ELR (cell line): ENCODE measurements at places on chromosomes 16 and 17.

DNA sequence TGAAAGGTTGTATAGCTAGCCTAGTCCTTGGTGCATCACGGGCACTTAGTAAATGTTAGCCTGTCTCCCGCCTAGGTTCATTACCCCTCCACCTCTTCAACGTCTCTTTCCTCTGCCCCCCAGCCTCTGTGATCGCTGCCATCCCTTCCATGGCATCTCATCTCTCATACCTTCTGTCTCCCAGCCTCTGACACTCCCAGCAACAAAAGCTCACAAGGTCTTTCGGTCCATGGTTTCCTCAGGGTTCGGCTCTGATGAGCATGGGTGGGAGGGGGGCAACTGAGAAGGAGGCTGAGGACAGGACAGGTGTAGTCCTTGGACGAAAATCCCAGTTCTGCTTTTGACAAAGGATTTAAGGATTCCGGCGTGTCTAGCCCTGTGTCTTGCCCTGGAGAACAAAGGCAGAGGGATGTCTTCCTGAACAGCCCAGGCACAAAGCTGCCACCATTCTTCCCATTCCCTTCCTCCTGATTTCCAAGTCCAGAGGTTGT, 16.7 kb downstream of the CCR7 start:
- no peak for DNase-seq

GRCh38 chr17:67511012-67511411, 133.9 kb downstream of the PITPNC1 start:
- no peak for DNase-seq

- DNase-seq, result peak; percentile 50
Observed at GRCh38 chr17:43327421-43327820, 71.4 kb upstream of the ARL4D start.

GRCh38 chr17:9322326-9322725, 253.3 kb downstream of the STX8 start:
- no peak for DNase-seq

- DNase-seq, result no peak
Observed at GRCh38 chr16:11082860-11083388, 138.6 kb downstream of the CLEC16A start.

DNA sequence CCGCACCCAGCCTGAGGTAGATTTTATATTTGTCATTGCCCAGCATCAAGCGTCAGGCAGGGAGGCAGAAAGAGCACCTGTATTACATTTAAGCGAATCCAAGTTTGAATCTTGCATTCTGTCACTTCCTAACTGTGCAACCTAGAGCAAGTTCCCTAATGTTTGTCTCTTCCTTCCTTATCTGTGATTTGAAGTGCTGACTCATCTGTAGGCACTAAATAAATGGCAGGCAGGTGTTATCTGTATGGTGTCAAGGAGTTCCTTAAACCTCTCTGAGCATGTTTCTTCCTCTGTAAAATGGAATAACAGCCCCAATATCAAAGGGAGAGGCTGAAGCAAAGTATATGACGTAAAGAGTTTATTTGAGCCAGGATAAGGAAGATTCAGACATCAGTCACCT, 24.3 kb downstream of the GP2 start:
- no peak for DNase-seq

DNA sequence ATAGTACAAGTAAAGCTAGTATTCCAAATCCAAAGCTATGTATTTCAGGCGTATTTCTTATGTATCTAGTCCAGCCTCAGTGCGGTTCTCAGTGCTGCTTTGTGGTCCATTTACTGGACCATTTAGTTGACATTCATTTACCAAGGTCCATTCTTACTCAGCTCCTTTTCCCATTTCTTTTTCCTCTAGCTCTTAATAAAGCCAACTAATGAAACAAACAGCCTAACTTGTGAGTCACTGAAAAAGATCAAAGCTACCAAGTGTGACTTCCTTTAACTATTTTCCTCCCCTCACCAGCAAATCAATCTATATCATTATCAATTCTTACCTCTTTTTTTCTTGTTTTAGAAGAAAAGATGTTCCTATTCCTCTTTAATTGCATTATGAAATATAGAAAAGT, 64.0 kb downstream of the CYB561 start:
- DNase-seq, result peak; percentile 57

- peak; percentile 42 for DNase-seq
Observed at GRCh38 chr17:63973930-63974593, 1.3 kb upstream of the SCN4A start.

DNA sequence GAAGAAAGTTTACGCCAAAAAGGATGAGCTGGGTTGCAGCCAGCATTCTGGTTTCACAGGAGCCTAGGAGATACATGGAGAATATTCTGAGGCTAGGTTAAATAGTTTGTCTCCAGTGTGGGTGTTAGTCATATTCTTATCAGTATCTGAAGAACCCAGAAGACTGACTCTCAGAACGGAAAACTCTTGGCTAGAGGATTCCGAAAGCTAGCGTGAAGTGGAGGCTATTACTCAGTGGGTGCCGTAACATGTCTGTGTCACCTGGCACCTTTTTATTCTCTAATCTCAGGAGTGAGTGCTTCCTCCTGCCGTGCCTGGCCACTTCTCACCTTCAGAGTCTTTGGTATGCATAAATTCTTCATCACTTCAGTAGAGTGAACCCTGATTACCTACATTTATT, 199.5 kb downstream of the WWOX start:
- no peak for DNase-seq

GRCh38 chr16:89291776-89292175, 74.3 kb downstream of the ZNF778 start:
- DNase-seq, result no peak

DNA sequence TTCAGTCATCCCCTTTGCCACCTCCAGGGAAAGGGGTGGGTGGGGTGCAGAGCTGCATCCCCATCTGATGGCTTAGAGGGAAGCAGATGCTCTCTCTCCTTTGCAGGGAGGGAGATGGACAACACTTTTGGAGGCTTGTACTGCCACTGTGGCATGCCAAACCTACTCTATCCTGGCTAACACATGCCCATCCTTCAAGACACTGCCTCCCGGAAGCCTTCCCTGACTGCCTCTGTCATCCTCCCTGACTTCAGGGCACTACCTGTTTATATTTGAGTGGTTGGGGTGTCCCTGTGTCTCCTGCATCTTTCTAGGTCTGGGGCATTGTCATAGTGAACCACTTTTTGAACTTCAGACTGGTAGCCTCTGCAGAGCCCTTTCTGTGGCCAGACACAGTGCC, 202.3 kb downstream of the ZNF423 start:
- no peak for DNase-seq

GRCh38 chr17:83008526-83008925, 70.9 kb upstream of the METRNL start:
- DNase-seq, result no peak

DNA sequence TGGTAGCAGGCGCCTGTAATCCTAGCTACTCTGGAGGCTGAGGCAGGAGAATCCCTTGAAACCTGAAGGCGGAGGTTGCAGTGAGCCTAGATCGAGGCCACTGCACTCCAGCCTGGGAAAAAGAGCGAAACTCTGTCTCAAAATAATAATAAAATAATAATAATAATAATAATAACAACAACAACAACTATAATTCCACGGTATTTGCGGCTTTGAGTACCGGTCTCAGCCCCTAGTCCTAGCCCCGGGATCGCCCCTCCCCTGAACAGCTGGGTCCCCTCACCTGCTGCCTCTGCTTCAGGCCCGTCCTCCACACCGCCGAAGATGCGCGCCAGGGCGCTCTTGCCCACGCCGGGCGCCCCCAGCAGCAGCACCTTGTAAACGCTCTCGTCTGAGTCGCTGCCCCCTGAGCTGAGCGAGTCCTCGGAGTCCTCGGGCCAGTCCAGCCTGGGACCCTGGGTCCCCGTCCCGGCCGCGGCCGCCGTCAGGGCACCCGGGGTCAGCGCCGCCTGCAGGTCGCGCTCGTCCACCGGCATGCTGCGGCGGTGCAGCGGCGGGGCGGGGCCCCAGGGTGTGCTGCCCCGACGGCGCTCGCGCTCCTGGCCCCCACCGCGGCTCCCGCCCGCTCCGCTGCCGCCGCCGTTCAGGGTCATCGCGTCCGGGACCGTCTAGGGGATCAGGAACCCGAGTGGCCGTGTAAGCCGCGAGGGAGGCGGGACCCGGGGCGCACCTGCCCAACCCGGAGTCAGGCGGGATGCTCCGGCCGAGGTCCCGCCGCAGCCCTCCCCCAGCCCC, 611 bp downstream of the RRAD start:
- peak; percentile 37 for DNase-seq

GRCh38 chr16:11405331-11406176, 60.3 kb downstream of the RMI2 start:
- DNase-seq, result peak; percentile 52

DNA sequence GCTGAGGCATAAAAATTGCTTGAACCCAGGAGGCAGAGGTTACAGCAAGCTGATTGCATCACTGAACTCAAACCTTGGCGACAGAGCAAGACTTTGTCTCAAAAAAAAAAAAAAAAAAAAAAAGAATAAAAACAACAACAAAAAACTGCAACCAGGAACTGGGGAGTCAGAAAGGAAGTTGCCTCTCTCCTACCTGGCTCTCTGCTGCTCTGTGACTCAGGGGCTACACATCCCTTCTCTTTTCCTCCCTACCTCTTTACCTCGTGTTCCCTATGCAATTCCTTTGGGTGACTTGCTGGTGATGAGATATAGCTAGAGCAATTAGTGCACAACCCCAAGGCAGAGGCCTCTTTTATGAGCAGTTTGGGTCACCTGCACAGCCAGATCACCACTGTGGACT, 95.9 kb downstream of the ABCC1 start:
- DNase-seq, result peak; percentile 43

GRCh38 chr16:88983771-88984687, 7.0 kb upstream of the CBFA2T3 start:
- no peak for DNase-seq

GRCh38 chr16:825341-826061, 25.0 kb upstream of the GNG13 start:
- no peak for DNase-seq

DNA sequence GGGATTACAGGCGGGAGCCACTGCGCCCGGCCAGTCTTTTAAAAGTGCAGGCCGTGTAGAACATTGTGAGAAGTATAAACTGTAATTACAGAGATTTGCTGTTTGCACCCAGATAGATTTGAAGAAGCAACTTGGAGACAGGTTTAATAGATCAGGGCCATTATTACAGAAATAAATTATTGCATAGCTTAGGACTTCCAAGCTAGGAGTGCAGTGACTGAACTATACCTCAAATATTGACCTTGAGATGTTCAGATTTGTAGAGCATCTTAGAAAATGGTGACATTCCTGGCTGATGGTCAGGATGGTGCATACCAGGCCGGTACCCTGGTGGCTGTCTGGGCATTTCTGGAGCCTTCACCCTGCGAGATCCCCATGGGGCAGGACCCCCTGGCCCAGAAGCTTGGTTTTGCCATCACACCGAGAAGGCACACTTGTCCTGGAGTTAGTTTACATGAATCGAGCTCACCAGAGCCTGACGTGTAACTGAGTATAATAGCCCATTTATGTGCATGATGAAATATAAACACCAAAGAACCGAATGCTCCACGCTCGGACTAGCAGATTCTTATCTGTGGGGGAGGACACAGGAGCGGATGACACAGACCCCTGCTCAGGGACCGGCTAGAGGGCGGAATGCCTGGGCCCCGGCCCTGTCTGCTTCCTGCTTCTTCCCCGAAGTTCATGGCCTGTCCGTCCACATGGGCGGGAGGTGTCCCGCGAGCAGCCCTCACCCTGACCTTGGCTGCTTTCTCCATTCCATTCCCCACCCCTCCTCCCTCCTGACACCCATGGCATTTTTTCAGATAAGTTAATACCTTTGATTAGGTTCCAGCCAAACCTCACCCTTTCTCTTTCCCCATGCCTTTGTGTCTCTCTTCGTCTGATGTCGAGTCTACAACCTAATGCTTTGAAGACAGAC, 32.1 kb downstream of the CCDC40 start:
- DNase-seq, result peak; percentile 65

DNA sequence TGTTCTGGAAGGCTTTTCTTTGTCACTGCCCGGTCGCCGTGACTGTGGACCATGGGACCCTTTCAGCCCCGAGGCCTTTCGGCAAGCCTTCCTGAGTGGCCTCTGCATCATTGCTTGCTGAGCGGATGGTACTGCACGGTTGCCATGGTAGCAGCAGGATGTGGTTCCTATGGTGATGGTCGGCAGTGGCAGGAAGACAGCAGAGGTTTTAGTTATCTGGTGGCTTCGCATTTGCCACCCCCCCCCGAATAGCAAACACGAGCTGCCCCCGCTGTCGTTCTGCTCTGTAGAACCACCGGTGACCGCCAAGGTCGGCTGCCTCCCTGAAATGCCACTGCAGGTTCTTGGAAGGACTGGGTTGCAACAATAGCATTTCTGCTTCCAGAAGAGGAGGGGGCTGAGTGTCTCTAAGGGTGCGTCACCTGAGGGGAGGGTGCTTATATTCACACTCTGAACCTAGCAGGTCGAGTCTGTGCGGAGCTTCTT, 76.6 kb downstream of the CMIP start:
- no peak for DNase-seq

- DNase-seq, result peak; percentile 87
Observed at GRCh38 chr17:76791053-76791980, 53.4 kb downstream of the MFSD11 start.

DNA sequence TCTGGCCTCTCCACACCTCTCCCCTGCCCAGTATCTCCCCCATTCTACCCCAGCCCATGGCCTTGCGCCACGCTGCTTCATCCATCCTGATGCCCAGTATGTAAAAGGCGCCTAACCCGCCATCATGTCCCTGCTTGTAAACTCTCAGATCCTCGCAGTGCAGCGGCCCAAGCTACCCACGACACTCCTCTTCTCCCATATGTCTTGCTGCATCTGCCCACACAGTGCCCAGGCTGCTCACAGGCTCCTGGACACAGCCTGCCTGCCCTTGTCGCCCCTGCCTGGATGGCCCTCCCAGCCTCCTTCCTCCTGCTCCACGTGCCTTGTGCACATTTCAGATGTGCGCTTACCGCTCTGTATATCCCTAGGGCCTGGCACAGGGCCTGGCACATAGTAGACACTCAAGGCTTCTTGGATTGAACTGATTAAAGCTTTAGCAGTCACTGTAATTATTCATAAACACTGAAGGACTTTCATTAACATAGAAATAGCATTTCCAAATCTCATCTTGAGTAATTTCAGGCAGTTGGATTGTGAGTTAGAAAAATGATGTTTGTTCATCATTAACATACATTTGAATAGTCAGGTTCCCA, 129.1 kb downstream of the CLEC16A start:
- no peak for DNase-seq
